ENCODE measurements at places on chromosomes 7 and 10.

GRCh38 chr7:156198277-156198676 is 386.0 kb upstream of the SHH start:
- DNase-seq, result no peak

- DNase-seq, result no peak
Measured at GRCh38 chr7:131629217-131629882, 72.9 kb upstream of the PODXL start.

DNA sequence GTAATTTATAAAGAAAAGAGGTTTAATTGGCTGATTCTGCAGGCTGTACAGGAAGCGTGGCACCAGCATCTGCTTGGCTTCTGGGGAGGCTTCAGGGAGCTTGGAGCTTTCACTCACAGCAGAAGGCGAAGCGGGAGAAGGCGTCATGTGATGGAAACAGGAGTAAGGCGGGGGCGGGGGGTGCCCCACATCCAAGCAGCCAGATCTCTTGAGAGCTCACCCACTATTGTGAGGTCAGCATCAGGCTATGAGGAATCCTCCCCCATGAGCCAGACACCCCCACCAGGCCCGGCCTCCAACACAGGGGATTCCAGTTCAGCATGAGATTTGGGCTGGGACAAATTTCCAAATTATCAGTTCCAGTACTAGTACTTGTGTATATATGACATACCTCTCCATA is 46.2 kb downstream of the WDR37 start:
- peak; percentile 46 for DNase-seq

- no peak for DNase-seq
Measured at GRCh38 chr10:28188526-28188925, 114.3 kb downstream of the MPP7 start.

- DNase-seq, result no peak
Measured at GRCh38 chr7:106219170-106219569, 65.6 kb downstream of the NAMPT start.

DNA sequence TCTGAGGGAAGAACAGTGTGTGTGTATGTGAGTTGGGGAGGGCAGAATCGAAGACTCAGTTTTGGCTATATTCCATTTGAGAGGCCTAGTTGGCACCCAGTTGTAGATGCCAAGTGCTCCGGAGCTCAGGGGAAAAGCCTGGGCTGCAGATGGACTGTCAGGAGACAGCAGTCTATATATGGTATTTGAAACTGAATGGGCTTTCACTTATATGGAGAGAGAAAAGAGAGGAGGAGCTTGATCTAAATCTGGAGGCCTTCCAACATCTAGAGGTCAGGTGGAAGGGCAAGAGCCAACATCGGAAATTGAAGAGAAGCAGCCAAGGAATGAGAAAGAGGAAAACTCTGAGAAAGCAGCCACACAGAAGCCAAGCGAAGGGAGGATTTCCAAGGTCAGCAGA is 350.8 kb upstream of the BMPER start:
- DNase-seq, result no peak

DNA sequence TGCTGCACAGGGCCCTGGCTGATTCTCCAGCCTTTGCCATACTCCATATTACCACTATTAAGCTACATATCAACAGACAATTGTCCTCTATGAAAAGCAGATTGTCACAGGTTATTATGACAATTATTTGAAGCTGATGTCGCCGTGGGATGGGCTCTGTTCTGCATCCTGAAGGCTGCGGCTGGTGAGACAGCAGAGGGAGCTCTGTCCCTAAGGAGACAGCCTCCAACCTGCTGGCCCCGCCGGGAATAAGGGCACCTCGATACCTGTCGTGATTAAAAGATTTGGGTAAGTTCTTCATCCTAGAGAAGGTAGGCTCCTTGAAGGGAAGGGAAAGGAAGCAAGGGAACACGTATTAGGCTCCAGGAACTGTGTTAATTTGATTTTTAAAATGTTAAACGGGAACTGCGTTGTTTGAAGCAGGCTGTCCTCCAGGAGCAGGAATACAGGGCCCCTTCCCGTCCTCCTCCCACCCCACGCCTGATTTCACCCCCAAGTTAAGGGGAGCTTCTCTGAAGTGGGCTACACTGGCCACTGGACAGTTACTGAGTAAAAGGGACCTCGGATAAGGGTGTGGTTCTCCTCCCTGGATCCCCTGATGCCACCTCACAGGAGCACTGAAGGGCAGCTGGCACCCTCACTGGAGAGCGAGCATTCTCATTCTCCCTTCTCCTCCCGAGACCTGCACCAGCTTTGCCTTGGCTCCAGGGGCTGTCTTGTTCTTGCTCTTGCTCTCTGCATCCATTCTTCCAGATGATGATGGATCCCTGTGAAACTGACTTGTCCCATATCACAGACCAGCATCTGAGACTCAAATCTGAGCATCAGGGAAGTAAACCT is 11.8 kb upstream of the TIAL1 start:
- DNase-seq, result peak; percentile 36

DNA sequence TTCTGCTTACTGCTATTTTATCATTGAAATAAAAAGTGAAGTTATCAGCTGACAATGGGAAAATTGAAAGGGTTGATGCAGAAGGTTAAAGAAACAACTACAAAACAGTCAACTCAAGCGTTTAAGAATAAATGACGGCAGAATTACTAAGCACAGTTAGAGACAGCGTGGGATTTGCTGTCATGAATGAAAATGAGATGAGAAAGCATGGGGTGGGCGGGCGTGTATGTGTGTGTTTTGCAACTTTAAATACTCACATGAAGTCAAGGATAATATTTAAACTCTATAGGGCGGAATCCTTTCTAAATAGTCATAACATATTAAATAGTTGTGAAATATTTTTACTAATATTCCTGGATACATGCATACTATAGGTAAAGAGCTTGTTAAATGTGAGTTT is 450.8 kb downstream of the ETV1 start:
- DNase-seq, result no peak

GRCh38 chr10:6271663-6272062 is 68.9 kb downstream of the PFKFB3 start:
- no peak for DNase-seq

DNA sequence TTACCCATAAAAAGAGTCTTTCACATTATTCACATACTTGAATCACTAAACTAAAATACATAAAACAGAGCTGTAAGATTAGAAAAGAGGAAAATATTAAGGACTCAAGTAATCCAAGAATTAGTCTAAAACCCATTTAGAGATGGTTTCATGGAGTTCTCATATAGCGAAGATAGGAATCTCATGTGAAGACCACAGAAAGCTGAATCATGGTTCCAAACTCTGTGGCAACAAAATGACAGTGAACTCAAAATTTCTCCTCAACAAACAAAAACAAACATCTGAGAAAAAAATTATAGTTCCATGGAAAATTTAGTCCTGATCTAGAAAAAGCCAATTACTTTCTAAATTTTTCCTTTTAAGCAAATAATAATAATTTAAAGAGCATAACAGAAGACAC is 34.6 kb downstream of the BAZ1B start:
- no peak for DNase-seq

DNA sequence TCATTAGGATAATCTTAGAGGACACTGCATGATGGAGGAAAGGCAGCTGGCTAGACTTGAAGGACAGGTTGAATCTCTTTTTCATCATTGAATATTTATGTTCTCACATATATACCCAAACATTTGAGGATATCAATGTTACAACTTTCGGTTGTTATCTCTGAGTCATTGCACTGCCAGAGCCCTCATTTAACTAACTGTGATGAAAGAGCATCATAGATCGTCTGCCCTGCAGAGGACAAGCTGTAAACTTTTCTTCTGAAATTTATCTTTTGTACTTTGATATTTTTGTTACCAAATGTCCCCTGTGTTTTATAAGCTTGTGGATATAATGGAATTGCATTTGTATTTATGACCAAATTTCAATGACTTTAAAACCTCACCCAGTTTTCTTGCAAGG is 298.7 kb downstream of the PHF14 start:
- no peak for DNase-seq

DNA sequence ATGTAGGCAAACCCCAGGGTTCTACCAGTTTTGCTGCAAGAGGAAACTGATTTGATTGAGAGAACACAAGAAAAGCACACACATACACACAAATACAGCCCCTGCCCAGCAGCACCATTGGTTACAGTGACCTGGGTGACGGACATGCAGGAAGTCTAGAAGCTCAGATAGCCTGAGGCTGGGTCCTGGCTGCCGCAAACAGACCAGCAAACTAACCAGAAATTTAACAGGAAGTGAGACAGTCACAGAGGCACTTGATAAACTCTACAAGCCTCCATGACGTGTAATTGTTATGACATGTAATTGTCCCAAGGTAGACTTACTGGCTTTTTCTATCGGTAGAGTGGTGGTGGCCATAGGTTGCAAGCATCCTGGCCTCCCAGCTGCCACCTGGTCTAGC is 58.9 kb downstream of the PRKAR2B start:
- DNase-seq, result no peak

DNA sequence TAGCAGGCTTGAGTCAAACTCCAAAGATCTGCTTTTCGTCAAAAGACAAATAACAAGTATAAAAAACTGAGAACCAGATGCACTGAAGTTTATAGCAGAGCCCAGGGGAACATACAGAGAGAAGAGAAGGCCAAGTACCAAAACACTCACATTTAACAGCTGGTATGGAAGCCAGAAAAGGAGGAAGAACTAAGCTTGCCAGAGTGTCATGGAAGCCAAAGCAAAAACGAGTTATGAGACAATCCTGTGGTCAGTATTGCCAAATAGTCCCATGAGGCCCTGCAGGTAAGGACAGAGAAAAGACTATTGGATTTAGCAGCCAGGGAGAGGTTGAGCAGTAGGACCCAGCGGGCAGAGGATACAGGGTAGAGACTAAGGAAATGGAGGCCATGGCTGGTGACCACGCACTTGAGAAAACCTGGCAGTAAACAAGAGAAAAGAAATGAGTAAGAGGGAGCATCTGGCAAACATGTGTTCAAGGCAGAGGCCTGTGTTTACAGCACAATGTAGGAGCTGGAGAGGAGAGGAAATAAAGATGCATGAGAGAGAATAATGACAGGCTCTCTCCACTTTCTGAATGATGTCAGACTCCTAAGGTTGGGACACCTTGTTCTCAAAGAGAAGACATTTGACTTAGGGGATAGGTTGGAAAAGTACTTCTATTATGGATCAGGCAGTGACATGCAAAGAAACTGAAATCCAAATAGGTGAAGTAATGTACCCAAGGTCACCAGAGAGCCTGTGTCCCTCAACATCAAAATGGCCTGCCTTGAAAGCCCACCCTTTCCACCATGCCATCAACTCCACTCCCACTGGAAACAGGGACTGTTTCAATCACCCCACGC is 9.1 kb downstream of the CREB3L2 start:
- DNase-seq, result no peak

DNA sequence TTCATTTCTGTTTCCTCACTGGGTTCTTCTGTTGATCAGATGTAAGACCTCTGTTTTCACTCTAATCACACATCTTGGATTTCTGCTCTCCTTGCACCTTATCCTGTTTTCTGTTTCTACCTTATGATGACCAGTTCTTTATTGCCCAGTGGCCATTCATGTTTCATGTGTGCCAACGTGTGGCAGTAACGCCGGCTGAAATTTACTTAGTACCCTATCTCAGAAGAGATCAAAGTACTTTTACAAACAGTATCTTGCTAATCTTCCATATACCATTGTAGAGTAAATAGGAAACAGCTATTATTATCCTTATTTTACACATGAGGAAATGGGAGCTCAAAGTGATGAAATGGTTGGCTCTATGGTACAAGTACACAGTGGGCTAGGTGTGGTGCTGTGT is 74.0 kb downstream of the GATA3 start:
- no peak for DNase-seq

GRCh38 chr7:134903073-134903790 is 83.1 kb upstream of the AGBL3 start:
- no peak for DNase-seq

DNA sequence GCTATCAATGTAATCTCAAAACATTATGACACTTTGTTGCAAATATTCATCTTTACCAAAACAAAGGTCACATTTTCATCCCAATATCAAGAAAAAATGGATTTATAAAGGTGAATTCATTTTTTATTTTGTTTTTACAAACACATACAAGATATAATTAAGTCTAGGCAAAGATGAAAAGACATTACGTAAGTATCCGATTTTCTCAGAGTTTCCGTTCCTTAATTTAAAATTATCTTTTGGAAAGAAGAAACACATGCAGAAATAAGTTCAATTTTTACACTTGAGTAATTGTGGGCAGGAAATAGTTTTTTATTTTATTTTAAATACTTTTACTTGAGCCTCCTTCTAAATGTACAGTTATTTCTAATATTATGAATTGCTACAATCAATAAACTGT is 24.6 kb downstream of the RTKN2 start:
- DNase-seq, result no peak

GRCh38 chr10:102799691-102800471 is 37.3 kb downstream of the CYP17A1 start:
- DNase-seq, result no peak

DNA sequence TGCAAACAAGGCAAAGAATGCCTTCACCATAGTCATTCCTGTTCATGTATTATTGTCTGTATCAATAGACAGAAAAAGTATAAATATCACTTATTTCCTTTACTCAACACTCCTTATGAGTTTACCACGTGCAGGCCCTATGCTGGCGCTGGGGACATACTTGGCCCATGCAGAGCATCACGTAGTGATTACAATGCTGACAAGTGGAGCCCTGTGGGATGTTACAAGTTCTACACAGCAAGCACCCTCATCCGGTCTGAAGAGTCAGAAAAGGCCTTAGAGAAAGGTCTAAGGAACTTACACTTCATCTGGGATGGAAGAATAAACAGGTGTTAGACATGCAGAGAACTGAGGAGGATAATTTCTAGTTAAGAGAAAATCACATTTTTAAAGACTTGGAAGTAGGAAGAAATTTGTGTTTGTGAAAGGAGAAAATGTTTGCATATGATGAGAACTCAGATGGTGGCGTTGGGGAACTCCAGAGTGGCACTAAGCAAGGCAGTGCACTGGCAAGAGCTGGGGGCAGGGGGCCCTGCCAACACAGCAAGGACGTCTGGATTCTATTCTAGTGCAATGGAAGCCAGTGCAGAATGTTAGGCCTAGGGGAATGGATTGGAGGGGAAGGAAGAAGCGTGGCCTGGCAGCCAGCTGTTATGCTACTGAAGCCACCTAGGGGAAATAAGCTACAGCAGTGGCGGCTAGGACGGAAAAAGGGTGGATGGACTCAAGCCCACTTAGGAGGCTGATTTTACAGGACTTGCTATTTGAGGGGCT is 116.2 kb downstream of the ELMO1 start:
- DNase-seq, result no peak

DNA sequence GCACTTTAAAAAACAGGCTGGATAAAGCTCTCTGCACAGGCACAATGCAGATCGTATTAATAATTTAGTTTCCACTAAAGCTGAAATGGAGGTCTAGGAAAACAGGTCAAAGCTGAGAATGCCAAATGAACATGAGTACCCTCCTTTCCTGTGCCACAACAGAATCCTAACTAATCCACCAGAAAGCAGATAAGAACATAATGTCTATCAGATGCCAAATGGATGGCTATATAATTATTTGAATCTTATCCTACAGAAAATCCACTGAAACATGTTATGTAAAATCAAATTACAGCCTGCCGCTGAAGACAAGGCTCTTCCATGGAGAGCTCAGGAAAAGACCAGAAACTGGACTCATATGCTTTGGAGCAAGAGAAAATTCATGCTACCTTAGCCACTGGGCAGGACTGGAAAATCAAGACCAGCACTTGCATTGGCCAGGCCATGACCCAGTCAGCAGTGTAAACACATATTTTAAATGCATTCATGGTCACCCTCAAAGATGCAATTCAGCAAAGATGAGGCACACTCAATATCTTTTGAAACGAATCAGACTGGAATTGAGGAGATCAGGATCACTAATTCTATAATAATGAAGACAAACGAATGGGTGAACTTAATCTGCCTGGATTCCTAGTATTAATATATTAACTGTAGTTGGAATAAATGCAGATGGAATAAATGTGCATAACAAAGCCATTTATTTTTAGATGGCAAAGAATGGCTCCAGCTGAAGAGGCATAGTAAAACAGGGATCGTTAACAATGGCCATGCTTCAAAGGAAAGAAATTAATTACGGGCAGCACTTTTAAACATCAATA is 13.2 kb downstream of the ANK3 start:
- no peak for DNase-seq

Measured in activated naive CD8-positive, alpha-beta T cell treated with anti-CD3 and anti-CD28 coated beads, Interleukin-2, amount 50 U/mL, for 24 hours (primary cell).